ENCODE measurements at places on chromosomes 5 and 9.

DNA sequence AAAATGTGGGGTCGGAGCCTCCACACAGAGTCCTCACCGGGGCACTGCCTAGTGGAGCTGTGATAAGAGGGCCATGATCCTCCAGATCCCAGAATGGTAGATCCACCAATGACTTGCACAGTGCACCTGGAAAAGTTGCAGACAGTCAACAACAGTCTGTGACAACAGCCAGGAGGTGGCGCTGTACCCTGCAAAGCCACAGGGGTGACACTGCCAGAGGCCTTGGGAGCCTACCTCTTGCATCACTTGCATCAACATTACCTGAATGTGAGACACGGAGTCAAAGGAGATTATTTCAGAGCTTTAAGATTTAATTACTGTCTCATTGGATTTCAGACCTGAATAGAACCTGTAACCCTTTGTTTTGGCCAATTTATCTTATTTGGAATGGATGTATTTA, 614.1 kb upstream of the CDH9 start:
- no peak for DNase-seq

- DNase-seq: no peak
Measured at GRCh38 chr5:111194925-111195324, 29.3 kb upstream of the CAMK4 start.

DNA sequence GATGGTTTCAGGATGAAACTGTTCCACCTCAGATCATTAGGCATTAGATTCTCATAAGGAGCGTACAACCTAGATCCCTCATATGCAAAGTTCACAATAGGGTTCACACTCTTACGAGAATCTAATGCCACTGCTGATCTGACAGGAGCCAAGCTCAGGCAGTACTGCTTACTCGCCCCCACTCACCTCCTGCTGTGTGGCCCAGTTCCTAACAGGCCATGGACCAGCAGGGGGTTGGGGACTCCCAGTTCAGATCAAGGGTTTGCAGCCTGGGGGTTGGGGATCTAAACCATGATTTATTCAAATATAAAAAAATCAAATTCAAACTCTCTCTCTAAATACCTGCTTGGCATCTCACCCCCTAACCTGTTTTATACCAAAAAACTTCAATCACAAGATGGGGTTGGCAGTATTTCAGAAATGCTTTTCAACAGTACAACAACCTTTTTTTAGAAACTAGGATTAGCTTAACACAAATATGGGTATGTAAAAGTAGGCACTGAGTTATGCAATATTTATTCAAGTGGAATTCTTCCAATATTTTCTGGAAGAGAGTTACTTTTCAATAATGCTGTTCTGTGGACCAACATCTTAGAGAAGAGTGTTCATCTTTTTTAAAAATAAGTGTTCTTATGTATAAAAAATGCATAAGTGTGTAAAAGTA, 30.1 kb upstream of the SLC12A2 start:
- DNase-seq: no peak

GRCh38 chr5:61811052-61811451, 479.0 kb downstream of the ZSWIM6 start:
- DNase-seq: no peak

GRCh38 chr5:137563646-137564397, 64.7 kb upstream of the SPOCK1 start:
- DNase-seq: no peak

GRCh38 chr5:68482199-68482598, 266.6 kb downstream of the PIK3R1 start:
- DNase-seq: no peak

DNA sequence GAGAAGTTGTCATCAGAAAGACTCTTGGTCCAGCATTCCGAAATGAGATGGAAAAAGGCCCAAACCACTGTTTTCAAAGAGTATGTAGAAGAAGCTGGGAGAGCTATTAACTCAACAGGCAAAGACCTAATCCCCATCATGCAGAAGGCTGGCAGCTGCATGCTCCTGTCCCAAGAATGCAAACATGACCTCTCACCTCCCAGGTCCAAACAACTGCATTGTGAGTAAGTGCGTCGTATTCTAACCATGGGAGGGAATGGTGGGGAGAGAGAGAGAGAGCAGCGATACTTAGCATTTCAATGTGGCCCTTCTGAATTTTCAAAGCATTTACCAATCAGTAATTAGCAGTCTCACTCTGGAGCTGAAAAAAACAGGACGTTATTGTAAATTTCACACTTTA, 27.6 kb downstream of the TRPC7 start:
- no peak for DNase-seq

DNA sequence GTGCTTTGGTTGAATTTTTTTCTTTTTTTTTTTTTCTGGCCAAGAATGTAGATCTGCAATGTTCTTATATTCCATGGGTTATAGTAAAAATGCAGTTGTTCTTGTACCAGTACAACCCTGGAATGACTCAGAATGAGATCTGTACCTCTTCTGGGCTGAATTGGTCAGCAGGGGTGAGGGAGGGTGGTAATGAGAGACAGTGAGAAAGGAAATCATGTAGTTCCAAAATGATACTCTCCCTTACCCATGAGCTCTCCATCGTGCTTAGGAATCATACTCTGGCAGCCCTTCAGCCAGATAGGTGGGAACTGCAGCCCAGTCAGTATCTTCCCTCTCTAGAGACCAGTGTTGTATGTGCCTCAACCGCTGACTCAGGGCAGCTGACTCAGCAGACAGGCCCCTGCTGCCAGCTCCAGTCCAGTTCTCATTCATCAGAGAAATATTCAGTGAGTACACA, 2.1 kb upstream of the GLIS3 start:
- DNase-seq: no peak

DNA sequence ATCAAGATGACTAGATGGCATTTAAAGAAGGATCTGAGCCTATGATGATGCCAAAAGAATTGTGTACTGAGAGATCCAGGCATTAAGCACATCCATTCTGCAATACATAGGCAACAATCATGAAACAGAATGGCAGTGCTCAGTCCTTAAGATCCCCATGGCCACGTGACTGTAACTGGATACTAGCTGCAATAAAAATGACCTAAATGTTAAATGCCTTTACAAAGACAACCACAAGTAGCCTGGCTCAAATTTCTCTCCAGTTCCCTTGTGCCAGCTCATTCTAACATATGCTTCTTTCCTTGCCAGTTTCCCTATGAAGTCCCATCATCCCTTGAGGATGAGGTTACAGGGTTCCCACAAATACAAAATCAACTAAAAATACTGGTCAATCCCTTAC, 148.3 kb upstream of the GHR start:
- no peak for DNase-seq

- DNase-seq: no peak
Measured at GRCh38 chr9:107351382-107352045, 68.4 kb downstream of the RAD23B start.

- DNase-seq: no peak
Measured at GRCh38 chr9:27561685-27562084, 11.6 kb downstream of the C9orf72 start.

GRCh38 chr9:96199006-96199405, 103.0 kb downstream of the HSD17B3 start:
- no peak for DNase-seq

DNA sequence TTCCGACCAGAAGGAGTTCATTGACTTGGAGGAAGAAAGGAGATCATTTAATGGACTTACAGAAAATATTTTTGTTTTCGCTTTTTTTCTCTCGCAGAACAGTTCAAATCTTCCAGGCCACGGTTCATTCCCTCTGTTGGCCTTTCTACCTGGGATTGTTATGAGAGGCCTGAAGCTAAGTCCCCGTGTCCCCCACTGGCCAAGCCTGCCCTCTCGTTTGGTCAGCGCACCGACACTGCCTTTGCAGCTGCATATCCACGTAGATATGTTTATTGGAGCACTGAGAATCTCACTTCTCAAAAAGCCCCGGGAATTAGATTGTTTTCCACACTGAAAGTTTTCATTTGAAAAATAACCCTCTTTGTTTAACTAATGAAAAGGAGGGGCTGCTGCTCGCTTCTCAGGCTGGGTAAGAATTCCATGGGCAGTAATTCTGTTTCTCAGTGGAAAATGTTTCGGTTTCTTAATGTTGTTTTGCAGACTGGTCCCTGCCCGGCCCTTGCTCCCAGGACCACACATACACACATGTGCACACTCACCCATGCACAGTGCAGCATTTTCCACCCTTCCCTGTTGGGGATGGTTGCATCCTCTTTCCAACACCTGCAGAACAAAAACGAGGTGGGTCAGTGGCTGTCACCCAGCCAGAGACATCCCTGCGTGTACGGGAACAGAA, 655.7 kb downstream of the BNC2 start:
- DNase-seq: no peak

Data from SHP77 (cell line).